ENCODE measurements at places on chromosomes 1 and 21.

GRCh38 chr1:58699011-58699762, 675 bp downstream of the MYSM1 start:
- DNase-seq: peak; percentile 38

DNA sequence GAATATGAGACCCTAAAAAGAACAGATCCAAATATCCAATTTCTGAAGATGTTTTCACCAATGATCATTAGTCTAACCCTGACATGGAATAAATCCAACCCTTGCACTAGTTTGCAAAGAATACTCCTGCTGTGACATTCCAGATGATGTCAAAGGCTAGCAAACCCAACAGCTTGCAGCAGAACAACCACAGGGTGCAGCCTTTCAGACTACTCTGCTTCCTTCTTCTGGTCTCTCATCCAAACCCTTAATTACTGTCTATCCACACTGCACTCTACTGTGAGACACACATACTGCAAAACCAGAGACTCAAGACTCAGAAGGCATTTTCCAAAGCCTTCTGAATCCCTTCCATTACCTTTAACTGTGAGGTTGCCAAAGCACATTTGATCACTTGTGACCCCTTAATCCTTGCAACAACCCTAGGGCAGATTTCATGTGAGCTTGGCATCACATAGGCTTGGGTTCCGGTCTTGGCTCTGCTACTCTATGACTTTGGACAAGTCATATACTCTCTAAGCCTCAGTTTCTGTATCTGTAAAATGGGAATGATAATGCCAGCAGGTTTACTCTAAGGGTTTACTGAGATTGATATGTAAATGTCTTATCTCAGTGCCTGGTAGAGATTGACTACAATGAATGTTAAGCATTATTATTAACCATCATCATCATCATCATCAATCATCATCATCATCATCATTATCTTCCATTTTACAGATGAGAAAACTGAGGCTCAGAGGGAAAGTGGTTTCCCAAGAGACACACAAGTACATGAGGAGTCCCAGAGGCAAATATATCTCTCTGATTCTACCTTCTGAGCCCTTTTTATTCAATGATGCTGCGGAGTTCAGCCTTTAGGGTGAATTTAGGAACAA, 94.5 kb downstream of the SYF2 start:
- peak; percentile 29 for DNase-seq

DNA sequence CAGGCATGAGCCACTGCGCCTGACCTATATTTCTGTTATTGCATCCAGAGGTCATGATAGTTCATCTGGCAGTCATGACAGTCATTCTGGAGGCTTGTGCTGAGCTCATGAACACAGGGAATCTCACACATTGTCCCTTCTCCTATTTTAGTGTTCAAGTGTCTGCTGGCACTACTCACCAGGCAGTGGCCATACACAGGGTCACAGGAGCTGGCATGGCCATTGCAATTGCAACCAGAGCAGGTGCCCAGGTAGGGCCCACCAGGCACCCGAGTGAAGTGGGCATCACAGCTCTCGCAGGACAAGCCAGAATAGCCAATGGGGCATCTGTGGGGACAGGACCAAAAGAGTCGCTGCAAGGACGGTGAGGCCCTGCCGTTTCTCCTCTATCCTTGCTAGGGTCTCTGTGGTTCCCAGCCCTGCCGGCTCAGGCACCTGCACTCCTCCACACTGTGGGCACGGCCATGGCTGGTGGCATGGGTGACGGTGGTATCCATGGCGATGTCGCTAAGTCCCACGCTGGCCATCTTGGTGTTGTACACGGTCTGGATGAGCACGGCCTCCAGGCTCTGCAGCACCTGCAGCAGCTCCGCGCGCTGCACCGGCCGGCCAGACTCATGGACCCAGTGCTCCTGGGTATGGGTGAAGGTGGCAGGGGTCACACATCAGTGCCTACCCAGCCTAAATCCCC, 57.0 kb downstream of the HSPG2 start:
- DNase-seq: no peak

GRCh38 chr1:205914155-205914507, 29.1 kb downstream of the SLC26A9 start:
- no peak for DNase-seq

DNA sequence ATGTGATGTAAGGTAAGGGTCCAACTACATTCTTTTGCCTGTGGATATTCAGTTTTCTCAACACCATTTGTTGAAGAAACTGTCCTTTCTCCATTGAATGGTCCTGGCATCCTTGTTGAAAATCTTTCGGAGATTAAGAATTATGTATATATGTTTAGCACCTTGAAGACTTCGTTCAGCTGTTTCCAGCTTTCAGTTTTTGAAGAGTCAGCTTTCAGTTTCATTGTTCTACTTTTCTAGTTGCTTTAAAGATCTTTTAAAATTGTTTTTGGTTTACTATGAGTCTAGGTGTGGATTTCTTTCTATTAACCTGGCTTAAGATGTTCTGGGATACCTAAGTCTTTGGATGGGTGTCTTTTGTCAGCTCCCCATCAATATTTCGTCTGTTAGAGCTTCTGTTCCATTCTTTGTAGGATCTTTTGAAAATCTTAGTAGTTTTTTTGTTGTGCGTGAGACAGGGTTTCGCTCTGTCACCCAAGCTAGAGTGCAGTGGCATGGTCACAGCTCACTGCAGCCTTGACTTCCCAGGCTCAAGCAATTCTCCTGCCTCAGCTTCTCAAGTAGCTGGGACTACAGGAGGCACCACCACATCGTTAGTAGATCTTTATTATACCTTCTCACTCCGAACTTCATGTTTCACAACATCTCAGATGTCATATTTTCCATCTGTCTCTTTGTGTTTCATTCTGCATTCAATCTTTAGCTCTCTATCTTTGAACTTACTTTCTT, 353.5 kb upstream of the B3GALT2 start:
- no peak for DNase-seq

GRCh38 chr1:233497679-233498078, 116.2 kb upstream of the KCNK1 start:
- DNase-seq: no peak

- no peak for DNase-seq
These were observed 745 bp downstream of the MAGI3 start for GRCh38 chr1:113390871-113391648.

GRCh38 chr1:86504137-86504479, 35.4 kb downstream of the CLCA1 start:
- DNase-seq: peak; percentile 29

- no peak for DNase-seq
These were observed 7.5 kb downstream of the DMAP1 start for GRCh38 chr1:44220755-44221154.

DNA sequence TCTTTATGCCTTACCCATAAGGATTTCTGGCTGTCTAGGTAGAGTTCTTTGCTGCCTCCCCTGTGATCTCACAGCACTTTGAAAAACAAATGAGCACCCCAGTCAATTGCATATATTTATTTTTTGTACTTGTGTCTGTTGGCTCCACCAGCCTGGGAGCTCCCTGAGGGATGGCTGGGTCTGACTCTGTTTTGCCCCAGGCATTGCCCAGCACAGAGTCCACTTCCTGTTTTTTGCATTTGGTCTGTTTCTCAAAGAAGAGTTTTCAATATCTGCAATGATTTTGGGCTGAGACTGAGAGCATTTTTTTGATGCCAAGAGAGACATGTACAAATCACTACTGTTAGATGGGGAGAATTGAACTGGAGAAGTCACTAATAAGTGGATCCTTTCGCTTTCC, 125.0 kb downstream of the FOXD2 start:
- DNase-seq: no peak

- peak; percentile 76 for DNase-seq
These were observed 13.0 kb upstream of the BATF3 start for GRCh38 chr1:212712451-212713303.

GRCh38 chr1:55216096-55216495, 932 bp upstream of the USP24 start:
- no peak for DNase-seq

DNA sequence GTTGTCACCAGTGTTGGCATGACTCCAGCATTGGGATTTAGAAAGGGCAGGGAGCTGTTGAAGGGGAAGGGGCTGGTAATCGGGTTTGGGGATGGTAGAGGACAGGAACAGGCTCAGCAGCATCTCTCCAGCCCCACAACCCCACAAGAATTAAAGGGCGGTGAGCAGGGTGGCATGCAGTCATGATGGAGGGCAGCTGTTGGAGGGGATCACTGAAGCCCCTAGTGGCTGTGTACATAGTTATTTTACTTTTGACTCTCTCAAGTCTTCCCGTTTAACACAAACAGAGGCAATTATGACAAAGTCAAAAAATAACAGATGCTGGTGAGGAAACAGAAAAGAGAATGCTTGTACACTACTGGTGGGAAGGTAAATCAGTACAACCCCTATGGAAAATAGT, 213.8 kb downstream of the URB2 start:
- DNase-seq: no peak

DNA sequence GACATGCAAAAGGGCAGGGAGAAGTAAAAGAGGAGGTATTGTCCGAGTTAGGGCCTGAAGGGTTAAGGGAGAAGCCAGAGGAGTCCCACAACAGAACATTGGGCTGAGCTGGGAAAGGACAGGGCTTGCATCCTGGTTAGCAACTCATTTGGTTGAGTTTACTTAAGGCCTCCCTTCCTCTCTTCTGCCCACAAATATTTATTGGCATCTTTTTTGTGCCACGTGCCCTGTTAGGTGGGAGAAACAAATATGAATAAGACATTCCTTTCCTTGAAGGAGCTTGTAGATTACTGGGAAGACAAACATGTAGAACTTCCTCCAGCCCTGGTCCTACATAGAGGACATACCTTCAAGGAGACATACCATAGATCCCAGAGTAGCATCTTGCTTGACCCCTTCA, 53.0 kb upstream of the PRELP start:
- DNase-seq: no peak

- DNase-seq: no peak
These were observed at the start of gene CHI3L1 for GRCh38 chr1:203186446-203187303. Gene CHI3L1 (minus strand): TSS chr1:203186704. CDS start chr1:203186623, 81 bp downstream.
